ENCODE measurements at places on chromosomes 5 and 9. TPM values are rescaled to one million over a fixed set of nuclear protein-coding genes. Genes with fewer than 3 reads are reported as not detected.

Gene GFI1B
- total RNA-seq, result 0.56 TPM

GRCh38 chr5:103472830-103473229 lies 89.8 kb downstream of the NUDT12 start:
- DNase-seq, result no peak

Gene CYSTM1
- 17.6 TPM for total RNA-seq

DNA sequence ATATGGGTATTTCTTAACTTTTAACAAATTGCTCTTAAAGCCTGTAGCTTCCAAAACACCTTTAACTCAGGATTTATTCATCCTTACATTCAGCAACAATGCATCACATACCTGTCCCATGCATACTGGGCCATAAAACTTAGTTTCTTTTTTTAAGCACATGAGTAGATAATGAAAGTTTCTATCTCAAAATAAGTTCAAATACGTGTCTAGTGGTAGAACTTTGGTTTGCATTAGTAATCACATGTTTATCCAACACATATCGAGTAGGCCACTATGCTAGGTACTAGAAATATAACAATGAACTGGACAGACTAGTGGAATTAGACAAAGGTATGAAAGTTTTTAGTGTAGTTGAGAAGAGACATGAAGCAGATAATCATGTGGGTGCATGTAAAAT lies 99.6 kb downstream of the DOCK2 start:
- no peak for DNase-seq

- no peak for DNase-seq
These were observed 53.0 kb upstream of the PHYKPL start for GRCh38 chr5:178285399-178286225.

Gene FOXD4L5
- 0.08 TPM for total RNA-seq

GRCh38 chr5:168860503-168860902 lies 281.3 kb upstream of the PANK3 start:
- DNase-seq, result no peak

GRCh38 chr9:34392511-34392910 lies 15.8 kb upstream of the MYORG start:
- no peak for DNase-seq

Gene CARTPT
- total RNA-seq, result not detected

GRCh38 chr5:122933956-122934355 lies 88.5 kb downstream of the SNX24 start:
- no peak for DNase-seq

DNA sequence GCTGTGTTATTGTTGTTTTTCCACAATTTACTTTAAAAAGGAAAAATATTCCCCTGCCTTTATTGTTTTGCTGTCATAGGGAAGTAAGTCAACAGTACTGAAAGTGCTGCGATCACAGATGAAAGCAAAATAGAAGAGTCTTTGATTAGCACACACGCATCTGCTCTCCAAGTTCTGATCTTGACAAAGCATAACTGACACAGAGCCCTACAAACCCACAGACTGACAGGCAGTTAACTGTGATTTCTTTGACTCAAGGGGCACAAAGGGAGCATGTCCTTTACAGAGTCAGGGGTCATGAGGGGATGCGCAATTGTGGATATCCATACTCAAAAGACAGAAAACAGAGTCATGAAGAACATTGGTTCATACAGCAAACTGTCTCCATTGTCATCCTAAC lies 123.7 kb downstream of the SNCAIP start:
- no peak for DNase-seq

Gene TEX48
- 0.42 TPM for total RNA-seq

DNA sequence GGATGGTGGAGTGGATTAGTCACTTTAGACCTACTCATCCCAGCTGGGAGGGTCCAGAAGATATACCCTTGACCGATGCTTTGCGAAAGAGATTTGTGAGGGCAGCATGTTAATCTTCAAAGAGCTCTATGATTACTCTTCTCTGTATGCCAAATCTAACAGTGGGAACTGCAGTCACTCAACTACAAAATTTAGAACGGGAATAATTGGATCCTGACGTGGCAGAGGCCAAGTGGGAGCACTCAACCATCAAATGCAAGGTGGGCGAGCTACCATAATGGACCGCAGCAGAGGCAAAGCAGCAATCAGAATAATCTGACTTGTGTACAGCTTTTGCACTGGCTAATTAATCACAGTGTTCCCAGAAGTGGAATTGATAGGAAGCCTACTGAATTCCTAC lies 20.4 kb downstream of the NSA2 start:
- no peak for DNase-seq

DNA sequence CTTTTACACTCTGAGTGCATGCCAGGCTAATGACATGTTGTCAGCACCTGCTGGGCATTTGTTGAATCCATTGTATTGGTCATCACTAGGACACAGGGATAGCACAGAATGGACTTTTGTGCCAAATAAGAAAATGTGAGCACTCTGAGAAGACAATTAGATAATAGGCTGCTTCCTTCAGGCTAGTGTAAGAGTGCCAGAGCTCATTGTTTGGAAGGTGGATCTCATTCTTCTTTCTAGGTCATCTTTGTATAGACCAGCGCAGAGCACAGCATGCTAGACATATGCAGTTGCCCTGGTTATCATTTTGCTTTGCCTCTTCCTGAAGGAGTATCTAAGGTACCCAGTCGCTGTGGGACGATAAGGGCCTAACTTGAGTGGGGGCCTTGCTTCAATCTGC lies 493.4 kb upstream of the COX7C start:
- DNase-seq, result no peak

DNA sequence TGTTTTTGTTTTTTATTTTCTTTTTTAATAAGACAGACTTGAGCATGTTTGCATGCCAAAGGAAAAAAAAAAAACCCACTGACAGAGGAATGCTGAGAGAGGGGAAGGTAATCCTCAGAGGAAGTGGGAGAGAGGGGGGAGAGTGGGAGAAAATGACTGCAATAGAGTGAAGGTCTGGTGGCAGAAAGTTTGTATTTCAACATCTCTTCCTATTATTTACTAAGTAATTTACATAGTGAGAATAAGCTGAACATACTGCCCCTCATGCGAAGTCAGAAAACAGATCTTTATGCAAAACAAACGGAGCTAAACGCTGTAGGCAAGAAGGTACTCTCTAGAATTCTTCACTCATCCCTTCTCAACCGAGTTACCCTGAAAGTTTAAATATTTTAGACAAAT lies 45.0 kb downstream of the ELL2 start:
- no peak for DNase-seq

DNA sequence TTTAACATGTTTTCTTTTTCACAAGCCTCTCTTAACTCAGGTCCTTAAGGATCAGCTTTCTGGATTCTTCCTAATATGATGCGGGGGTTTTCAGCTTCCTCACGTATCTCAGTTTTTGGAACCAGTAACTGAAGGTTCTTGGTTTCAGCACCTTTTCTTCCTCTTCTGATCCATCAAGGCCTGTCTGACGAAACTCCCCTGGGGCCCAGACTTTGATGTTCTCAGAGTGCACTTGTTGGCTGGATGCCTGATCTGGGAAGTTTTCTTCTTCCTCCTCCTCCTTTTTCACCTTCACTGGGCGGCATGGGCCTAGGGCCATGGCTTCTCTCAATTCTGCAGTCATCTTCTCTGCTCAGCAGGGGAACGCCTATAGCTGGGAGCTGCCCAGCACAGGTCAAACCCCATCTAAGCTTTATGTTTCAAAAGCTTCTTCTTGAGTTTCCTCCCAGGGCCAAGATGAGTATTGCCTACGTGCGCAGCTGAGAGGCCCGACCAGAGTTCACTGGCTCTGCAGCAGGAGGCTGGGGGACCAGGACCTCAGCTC lies 44.8 kb downstream of the GHR start:
- no peak for DNase-seq

DNA sequence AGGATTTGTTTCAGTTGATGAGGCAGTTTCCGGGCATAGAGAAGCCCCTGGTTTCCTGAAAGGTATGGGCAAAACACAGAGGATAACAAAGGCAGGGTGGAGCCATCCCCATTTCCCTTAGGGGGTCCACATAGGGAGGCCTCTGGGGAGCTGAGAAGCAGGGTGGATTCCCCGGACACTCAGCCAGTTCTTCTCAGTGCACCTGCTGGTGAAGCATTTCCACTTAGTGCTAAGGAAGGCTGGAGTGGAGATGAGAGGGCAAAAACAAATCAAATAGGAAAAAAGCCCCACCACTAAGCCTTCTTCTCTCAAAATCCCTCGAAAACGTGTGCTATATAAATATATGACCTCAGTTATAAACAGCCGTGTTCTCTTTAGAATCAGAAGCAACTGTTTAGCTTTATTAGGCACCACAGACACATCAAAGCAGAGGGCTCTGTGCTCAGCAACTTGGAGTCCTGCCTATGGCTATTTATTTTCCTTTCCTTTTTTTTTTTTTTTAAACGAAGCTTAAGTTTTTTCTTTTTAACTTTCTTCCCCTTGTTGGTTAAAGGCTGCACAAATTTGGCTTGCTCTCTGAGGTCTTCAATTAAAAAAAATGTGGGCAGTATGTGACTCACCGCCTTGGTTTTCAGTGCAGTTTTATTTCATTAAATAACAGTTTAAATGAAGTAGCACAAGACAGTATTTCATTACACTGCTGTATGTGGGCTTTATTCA lies 67.7 kb downstream of the PRDM6 start:
- DNase-seq, result no peak

Gene TRPM6
- total RNA-seq, result 0.05 TPM

DNA sequence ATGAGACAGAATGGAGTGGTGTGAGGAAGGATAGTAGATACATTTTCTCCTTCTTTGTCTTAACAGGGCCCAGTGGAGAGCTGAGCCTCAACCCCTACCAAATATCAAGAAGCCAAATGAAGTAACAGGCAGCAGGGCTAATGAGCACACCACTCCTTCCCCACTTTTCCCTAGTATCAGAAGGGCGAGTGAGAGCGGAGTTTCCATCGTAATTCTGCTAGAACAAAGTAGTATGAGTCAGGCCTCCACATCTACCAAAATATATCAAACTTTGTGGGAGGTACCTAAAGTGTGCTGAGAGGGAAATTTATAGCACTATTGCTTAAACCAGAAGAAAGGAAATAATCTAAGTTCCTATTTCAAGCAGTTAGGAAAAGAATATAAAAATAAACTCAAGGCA lies 769.0 kb upstream of the RGMB start:
- DNase-seq, result no peak

DNA sequence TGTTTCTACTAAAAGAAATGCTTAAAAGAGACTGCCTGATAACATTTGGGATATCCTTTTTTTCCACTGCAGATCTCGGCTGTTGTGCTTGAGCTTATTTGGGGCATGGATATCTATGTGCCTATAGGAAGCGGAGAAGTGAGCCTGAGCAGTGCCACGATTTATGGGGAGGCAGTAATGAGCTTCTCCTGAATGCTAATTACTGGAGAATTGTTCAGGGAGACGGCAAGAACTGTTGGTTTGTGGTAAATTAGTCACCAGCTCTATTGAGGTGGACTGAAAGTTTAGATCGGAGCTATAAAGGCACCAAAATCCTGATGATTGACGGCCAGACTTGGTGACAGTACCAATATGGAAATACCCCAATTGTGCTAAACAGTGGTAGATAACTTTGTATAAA lies 186.5 kb downstream of the ARHGEF28 start:
- DNase-seq, result no peak

- DNase-seq, result no peak
These were observed 790 bp downstream of the PTAR1 start for GRCh38 chr9:69759021-69759420.

Gene CCDC69
- total RNA-seq, result 20.0 TPM

- no peak for DNase-seq
These were observed 36.3 kb downstream of the OLFM1 start for GRCh38 chr9:135123773-135124134.

Gene FOXD4L4
- total RNA-seq, result 0.27 TPM

GRCh38 chr9:90107040-90107725 lies 502.4 kb downstream of the GADD45G start:
- DNase-seq, result no peak

Gene DRD1
- total RNA-seq, result not detected

DNA sequence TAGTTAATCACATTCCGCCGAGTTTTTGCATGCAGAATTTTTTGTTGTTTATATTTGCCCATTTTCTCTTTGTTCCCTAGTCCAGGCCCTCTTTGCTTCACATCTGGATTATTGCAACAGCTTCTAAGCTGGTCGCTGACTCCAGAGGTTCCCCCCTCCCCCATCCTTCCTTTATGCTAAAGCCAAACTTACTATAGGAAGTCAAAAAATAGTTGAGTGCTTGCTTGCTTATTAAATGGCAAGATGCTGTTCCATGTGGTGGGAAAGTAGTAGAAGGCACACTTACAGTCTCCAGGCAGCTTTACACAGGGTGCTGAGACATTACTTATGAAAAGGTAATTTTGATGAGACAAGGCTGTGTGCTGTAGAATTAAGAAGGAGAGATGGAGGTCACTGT lies 1.3 kb downstream of the ZBTB34 start:
- no peak for DNase-seq

Gene GRK6
- total RNA-seq, result 163 TPM

Gene FAM240B
- not detected for total RNA-seq

- DNase-seq, result no peak
These were observed 157.2 kb downstream of the EFNA5 start for GRCh38 chr5:107513337-107514085.

- no peak for DNase-seq
These were observed 41.5 kb downstream of the C5orf22 start for GRCh38 chr5:31573494-31574142.

Gene BSPRY
- total RNA-seq, result 1.8 TPM

Gene TIMD4
- total RNA-seq, result 0.52 TPM

Gene RAD23B
- 168 TPM for total RNA-seq

DNA sequence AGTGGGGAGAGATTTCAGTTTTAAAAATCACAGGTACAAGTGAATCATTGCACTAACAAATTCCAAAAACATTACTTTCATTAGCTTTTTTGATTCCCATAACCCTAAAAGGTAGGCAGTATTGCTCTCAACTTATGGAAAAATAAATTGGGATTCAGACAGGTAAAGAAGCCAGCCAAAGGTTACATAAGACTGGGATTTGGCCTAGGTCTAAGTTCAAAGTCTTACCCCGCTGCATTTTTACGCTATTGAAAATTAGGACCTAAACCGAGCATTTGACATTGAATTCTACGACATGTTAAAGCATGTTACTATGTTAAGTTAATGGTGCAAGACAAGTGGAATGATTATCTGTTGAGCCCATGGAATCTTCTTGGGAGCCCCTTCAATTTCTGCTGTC lies 89.6 kb downstream of the ENC1 start:
- no peak for DNase-seq

Gene LECT2
- not detected for total RNA-seq

Gene FAM170A
- total RNA-seq, result not detected

DNA sequence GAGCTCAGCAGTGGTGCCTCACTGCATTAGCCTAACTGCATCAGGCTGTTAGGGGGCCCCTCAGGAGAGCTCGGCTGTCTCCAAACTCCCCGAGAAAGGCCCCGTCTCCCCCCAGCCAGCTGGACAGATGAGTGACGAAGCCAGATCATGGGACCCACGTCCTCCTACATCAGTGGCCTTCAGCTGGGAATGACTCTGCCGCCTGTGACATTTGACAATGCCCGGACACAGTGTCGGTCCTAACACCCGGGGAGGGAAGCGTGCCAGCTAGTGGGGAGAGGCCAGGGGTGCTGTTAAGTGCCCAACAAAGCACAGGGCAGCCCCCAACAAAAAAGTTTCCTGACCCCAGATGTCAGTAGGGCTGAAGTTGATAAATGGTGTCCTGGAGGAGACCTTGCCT lies 375.2 kb upstream of the IRX2 start:
- no peak for DNase-seq

- no peak for DNase-seq
These were observed 21.1 kb downstream of the BNIP1 start for GRCh38 chr5:173165177-173166016.

GRCh38 chr5:145915970-145916638 lies 20.3 kb upstream of the SH3RF2 start:
- no peak for DNase-seq

- DNase-seq, result no peak
These were observed 1.0 kb downstream of the STARD4 start for GRCh38 chr5:111511174-111511830.
